ENCODE measurements at places on chromosomes 1 and 21.

DNA sequence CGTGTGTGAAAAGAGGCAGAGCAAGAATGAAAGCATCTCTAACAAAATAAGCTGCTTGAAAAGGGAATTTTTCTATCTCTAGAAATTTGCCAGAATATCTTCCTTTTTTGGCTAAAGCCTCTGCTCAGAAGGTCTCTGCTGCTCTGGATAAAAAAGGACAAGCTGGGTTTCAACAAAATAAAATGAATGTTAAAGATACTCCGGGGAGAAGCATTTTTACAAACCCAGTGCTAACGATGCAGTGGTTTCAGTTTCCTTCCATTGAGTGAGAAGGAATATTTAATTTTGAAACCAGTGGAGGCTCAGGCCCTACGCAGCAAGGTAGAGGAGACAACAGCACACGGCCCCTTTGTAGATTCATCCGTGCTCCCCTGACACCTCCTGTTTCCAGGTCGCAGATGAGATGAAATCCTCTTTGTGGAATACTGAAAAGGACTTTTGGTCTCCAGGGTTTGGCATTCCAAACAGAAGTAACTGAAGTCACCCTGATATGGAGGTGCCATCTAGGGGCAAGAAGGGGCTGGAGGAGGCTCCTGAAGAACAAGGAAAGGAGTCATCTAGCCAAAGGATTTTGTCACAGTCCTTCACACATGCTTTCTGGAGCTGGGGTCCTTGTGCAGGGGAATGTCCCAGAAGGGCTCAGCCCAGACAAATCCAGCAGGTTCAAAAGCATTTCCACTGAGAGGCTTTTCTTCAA lies 65.7 kb upstream of the SYT6 start:
- peak; percentile 30 for DNase-seq

DNA sequence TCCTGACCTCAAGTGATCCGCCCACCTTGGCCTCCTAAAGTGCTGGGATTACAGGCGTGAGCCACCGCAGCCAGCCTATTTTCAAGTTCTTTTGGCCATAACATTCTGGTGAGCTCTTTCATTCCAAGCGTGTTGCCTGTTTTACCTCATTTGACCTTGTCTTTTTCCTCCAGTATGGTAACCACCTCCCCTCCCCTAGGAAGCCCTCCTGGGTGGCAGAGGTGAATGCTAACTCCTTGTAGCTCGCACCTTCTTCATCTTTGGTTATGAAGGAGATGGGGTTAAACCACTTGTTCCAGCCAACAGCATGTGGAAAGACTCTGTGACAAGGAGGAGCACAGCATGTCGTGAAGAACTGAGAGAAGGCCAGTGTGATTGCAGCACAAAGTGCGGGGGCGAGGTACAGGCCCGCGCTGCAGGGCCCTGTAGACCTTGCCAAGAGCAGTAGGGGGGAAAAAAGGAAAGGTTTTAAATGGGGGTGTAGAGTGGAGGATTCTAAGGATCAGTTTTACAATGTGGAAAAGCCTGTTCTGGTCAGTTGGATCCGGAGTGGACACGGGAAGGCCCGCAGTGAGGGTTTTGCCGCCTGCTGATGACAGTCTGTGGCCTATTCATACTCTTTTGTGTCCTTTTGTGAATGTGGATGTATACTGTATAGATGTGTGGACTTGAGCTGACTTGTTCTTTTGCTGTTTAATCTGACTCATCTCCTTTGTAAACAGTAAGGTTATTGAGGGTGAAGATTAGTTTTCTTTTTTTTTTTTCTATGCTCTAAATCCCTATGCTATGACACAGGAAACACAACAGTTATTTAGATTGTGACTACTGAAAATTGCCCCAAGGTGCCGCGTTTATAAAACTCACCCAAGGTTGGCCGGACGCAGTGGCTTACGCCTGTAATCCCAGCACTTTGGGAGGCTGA lies 7.5 kb upstream of the ZNF436 start:
- peak; percentile 76 for DNase-seq

GRCh38 chr1:56180520-56181190 lies 398.7 kb downstream of the PLPP3 start:
- no peak for DNase-seq

DNA sequence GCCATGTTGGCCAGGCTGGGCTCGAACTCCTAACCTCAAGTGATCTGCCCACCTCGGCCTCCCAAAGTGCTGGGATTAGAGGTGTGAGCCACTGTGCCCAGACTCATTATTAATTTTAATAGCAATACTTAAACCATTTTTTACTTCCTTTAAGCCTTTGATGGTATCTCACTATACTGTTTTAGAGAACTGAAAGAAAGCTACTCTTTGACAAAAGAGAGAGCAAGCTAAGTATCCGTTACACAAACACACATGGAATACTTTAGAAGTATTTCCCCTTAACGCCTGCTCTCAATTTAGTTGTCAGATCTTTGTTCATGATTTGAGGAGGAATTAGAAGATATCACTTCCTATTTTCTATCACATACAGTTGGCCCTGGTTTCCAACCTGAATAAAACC lies 189.4 kb downstream of the COP1 start:
- DNase-seq: no peak

GRCh38 chr1:70674941-70675685 lies 264.0 kb downstream of the CTH start:
- no peak for DNase-seq

- no peak for DNase-seq
Observed at GRCh38 chr1:150536836-150537731, 12.1 kb upstream of the ADAMTSL4 start.
